GM23248 (cell line): ENCODE measurements at places on chromosomes 13 and 19. TPM values are rescaled to one million over a fixed set of nuclear protein-coding genes. Genes with fewer than 3 reads are reported as not detected.

Gene OVOL3
- total RNA-seq, result not detected in 2 replicates

Gene MEIOSIN
- not detected in 2 replicates for total RNA-seq

Gene ZSCAN1
- total RNA-seq, result not detected in 2 replicates

Gene ZNF285
- 2.1 and 4.3 TPM in 2 replicates for total RNA-seq

Gene KCNJ14
- 0.97 and 1.1 TPM in 2 replicates for total RNA-seq

Gene NLRP5
- not detected in 2 replicates for total RNA-seq

DNA sequence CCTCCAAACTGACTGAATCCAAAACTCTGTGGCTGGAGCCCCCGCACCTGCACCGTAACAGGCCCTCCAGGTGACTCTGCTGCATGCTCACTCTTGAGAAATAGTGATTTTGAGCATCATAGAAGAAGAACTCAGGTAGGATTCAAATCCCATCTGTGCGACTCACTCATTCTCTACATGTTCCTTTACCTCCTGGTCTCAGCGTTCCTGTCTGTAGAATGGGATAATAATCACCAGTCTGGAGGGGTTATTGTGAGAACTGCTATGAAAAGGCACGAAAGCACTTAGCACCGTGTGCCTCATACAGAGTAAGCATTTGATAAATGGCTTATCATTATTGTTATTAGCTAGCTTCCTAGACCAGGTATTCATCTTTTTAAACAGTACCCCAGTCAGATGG lies 36.5 kb upstream of the NPAS1 start:
- H3K36me3 ChIP-seq, result no peaks in the 10 kb centered on the region
- H3K4me3 ChIP-seq, result no peak overlapping the region
- no peak for DNase-seq
- peaks cover 34% of the 10 kb centered on the region for H3K4me1 ChIP-seq
- peak overlapping the region; percentile 97 for H3K27ac ChIP-seq

DNA sequence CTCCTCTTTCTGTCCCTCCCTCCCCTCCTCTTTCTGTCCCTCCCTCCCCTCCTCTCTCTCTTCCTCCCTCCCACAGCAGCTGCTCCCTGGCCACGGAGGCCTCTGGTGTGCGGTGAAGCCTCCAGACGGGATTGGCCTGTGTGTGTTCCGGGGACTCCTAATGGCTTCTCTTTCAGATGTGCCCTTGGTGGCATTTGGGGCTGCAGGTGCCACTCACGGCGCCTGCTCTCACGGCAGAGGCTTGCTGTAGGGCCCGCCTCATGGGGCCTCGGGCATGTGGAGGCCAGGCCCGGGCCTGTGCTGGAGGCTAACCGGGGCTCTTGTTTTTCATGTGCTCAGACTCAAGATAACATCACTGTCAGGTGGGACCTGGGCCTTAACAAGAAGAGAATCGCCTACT lies 20.9 kb downstream of the UPF1 start:
- H3K36me3 ChIP-seq, result peaks cover 27% of the 10 kb centered on the region; the same call in 1 of the 2 replicates
- peaks cover 28% of the 10 kb centered on the region for H3K4me1 ChIP-seq
- H3K27me3 ChIP-seq, result no peaks in the 10 kb centered on the region

DNA sequence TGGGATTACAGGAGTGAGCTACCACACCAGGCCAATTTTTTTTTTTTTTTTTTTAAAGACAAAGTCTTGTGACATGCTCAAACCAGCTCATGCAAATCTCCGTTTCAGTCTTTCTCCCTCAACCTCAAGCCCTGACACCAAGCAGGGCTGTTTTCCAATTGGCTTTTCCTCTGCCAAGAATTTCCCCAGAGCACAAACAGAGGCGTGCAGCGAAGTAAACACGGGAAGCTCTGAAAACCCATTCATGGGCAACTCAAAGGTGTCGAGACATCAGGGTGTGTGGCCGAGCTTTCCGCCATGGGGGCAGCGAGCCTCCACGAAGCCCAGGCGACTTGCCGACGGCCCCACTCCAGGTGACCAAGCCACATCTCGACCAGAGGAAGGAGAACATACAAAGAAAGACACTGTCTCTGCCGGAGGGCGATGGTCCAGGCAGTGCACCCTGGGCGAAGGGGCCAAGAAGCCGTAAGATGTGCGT lies 70.0 kb downstream of the INSR start:
- no peaks in the 10 kb centered on the region for H3K27me3 ChIP-seq
- DNase-seq, result peak; percentile 61
- no peaks in the 10 kb centered on the region; the same call in 1 of the 2 replicates for H3K4me1 ChIP-seq
- H3K4me3 ChIP-seq, result peak overlapping the region; percentile 47
- H3K27ac ChIP-seq, result no peak overlapping the region
- H3K36me3 ChIP-seq, result no peaks in the 10 kb centered on the region

DNA sequence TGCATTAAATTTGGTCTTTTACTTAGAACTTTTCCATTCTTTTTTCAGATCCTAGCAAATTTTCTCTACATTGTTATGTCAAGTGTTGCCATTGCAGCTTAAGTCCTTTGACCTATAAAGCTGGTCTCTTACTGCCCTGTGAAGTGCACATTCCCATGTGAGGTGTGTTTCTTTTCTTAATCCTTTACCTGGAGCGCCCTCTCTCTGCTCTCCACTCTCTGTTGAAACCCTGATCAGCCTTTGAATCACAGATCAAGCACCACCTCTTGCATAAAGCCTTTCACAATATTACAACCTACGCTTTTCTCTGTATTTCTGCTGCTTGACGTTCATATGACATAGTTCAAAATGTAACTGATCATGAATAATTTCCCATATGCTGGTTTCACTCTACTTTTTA lies 84.8 kb downstream of the PCDH17 start:
- H3K27ac ChIP-seq, result no peak overlapping the region
- H3K36me3 ChIP-seq, result no peaks in the 10 kb centered on the region
- DNase-seq, result no peak

GRCh38 chr19:49844138-49845095 lies 6.5 kb upstream of the PTOV1 start:
- H3K27ac ChIP-seq, result no peak overlapping the region
- no peak overlapping the region for H3K4me3 ChIP-seq
- H3K4me1 ChIP-seq, result peaks cover 9% of the 10 kb centered on the region
- no peaks in the 10 kb centered on the region; the same call in 1 of the 2 replicates for H3K36me3 ChIP-seq

DNA sequence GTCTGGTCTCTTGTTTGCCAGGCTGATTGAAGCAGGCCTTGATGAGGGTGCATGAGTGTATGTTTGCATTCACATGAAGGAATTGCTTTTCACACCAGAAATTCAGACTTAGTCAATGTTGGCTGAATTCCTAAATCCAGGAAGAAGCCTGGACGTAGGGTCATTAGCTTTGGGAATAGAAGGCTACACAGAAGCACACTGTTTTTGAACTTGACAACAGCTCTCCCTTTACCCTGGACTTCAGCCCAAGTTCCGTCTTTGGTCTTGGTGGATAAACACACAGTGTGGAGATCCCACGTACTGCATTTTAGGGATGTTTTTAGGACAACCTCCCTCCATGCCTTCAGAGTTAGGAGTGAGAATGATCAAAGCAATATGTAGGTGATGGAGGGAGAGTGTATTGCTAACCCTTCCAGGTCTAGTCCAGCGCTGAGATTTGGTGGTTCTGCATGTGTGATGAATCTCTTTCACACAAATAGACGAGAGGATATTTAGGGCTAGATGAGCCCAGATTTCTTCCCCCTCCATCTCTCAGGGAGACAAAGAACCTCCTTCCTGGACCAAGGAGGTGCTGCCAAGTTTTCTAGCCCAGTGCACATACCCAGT lies 22.8 kb downstream of the TM6SF2 start:
- no peaks in the 10 kb centered on the region for H3K4me1 ChIP-seq
- H3K4me3 ChIP-seq, result no peak overlapping the region
- no peaks in the 10 kb centered on the region for H3K36me3 ChIP-seq
- H3K27me3 ChIP-seq, result peaks cover 31% of the 10 kb centered on the region
- no peak for DNase-seq

DNA sequence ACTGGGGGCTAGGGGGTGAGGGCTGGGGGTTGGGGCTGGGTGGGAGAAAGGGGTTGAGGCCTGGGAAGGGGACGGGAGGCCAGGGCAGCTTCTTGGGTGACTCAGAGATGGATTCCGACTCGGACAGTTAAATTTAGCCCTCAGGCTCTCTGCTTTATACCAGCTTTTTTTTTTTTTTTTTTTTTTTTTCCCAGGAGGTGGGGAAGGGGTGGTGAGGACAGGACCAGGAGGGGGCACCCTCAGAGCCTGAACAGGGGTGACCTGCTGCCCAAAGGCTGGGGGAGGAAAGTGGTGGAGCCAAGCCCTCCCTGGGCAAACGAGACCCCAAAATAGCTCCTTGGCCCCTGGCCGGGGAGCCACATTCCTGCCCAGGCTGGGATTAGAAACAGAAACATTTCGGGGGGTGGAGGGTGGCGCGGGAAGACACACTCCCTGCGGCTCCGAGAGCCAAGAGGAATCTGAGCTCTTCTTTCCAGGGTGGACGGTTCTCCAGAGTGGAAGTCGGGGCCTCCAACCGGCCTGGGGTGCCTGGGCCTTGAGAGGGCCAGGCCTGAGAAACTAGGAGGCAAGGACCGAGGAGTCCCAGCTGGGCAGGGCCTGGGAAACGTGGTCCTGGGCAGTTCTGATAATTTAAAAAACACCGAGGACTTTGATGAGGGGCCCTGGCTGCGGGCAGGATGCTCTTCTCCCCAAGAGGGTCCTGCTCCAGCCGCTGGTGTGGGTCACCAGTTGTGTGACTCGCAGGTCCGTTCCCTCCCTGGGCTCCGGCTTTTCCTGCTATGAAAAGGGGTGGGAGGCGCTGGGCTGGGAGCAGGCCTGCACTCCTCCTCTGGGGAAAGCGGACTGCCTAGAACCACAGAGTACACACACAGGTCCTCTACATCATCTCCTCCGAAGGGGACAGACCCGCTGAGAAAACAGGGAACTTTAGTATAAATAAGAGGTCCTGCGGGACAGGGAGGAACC lies 813 bp upstream of the DMPK start:
- H3K27ac ChIP-seq, result peak overlapping the region; percentile 87
- DNase-seq, result peak; percentile 92
- peaks cover 19% of the 10 kb centered on the region for H3K4me1 ChIP-seq
- no peaks in the 10 kb centered on the region for H3K27me3 ChIP-seq
